Psoas muscle (tissue), 8 donors: ENCODE measurements at places on chromosomes 12 and 14.

DNA sequence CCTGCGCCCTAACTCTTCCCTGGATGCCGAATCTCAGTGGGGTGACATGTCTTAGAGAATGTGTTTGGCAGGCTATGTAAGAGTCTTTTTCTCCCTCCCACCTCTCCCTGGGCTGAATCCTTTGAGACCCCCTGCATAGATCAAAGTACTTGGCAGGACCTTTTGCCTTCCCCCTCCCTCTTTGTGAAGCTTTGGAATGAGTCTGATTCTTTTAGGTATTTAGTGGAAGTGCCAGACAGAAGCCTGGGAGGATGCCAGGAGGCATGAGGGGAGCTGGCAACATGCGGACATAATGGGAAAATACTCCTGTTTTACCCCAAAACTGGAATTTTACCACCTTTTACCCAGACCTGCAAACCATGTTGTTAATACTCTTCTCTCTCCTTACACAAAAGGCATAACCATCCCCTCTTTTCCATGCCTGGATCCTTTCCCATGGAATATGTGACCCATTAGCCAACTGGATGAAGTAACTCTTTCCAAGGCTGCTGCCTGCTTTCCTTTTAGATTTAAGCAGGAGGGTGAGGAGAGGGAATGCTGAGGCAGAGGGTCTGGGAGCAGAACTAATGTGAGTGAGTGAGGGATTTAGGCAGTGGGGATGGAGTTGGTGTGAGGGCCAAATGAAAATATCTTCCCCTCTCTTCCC, 41.7 kb downstream of the TTLL5 start:
- no peak for DNase-seq

DNA sequence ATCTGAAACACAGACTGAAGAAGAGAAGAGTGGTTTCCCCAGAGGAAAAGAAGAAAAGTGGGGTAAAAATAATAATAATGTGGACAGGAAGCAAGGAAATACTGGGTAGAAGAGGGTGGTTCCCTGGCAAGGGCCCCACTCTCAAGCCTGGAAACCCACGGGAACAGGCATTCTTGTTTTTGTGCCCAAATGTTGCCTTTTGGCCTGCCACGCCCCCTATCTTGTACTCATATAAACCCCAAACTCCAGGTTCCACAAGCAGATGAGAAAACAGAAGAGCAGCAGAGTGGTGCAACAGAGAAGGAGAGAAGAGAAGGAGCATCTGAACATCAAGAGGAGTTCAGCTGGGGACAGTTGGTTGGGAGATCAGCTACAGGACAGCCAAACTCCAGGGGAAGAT, 51.2 kb downstream of the NDUFA12 start:
- DNase-seq: no peak

GRCh38 chr12:95882873-95883272, 24.1 kb downstream of the SNRPF start:
- no peak for DNase-seq

DNA sequence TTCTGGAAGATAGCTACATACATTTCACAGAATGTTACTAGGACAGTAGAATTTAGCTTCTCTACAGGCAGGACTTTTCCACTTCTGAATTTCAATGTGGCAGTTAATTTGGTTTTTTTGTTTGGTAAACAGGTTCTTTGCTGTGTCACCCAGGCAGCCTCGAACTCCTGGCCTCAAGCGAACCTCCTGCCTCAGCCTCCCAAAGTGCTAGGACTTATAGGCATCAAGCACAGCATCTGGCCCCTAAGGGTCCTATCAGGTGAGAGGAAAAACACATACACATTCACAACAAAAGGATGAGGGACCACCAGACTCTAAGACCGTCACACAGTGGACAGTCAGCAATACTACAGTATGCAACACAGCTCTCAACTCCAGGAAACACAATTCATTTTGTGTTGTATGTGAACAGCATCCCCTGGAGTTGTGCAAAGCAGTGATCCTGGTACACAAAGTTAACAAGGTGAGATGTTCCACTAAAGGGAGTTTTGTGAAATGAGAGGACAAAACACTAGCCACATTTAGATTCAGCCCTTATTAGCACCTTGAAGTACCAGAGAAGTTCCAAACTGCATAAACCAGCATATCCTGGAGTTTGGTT, 6.9 kb downstream of the ATP2B1 start:
- no peak for DNase-seq
